Heart right ventricle (tissue), 16 donors: ENCODE measurements at places on chromosomes 3 and 15. TPM values are rescaled to one million over a fixed set of nuclear protein-coding genes. Genes with fewer than 3 reads are reported as not detected.

The ZBTB47 gene
- 52.2 TPM for polyA plus RNA-seq

The NOX5 gene
- polyA plus RNA-seq, result 0.37 TPM

The NPAP1 gene
- polyA plus RNA-seq, result under 0.01 TPM

The SLC15A2 gene
- 0.45 TPM for polyA plus RNA-seq

The MST1R gene
- 1.7 TPM for polyA plus RNA-seq

The SAMD7 gene
- polyA plus RNA-seq, result not detected

The CMTM8 gene
- 8.3 TPM for polyA plus RNA-seq

The PARP9 gene
- polyA plus RNA-seq, result 18.1 TPM

The MUC20 gene
- polyA plus RNA-seq, result 0.36 TPM

The DUOXA2 gene
- polyA plus RNA-seq, result not detected

GRCh38 chr3:168709073-168709472, 613.3 kb upstream of the GOLIM4 start:
- no peak overlapping the region for H3K4me3 ChIP-seq
- H3K27me3 ChIP-seq, result no peaks in the 10 kb centered on the region
- DNase-seq, result no peak

GRCh38 chr3:29227307-29227706, 53.6 kb upstream of the RBMS3 start:
- no peak overlapping the region for H3K27ac ChIP-seq
- H3K4me3 ChIP-seq, result no peak overlapping the region
- no peak for DNase-seq
- no peaks in the 10 kb centered on the region for H3K36me3 ChIP-seq
- no peaks in the 10 kb centered on the region for H3K27me3 ChIP-seq

- H3K4me3 ChIP-seq, result no peak overlapping the region
- peaks cover 3% of the 10 kb centered on the region for H3K27me3 ChIP-seq
- H3K4me1 ChIP-seq, result no peaks in the 10 kb centered on the region
- no peaks in the 10 kb centered on the region for H3K36me3 ChIP-seq
- DNase-seq, result no peak
Measured at GRCh38 chr15:98408231-98408630, 240.1 kb upstream of the IGF1R start.

GRCh38 chr15:43277231-43277823, 10.6 kb upstream of the TGM5 start:
- no peaks in the 10 kb centered on the region for H3K4me1 ChIP-seq
- no peak for DNase-seq
- H3K27me3 ChIP-seq, result peaks cover 18% of the 10 kb centered on the region
- H3K27ac ChIP-seq, result no peak overlapping the region

GRCh38 chr15:100769043-100769974, 110.3 kb upstream of the ALDH1A3 start:
- peaks cover 4% of the 10 kb centered on the region for H3K27me3 ChIP-seq
- no peaks in the 10 kb centered on the region for H3K36me3 ChIP-seq
- no peak for DNase-seq
- no peak overlapping the region for H3K27ac ChIP-seq
- no peaks in the 10 kb centered on the region for H3K4me1 ChIP-seq

GRCh38 chr3:183988216-183988790, 29.4 kb downstream of the ABCC5 start:
- H3K4me1 ChIP-seq, result no peaks in the 10 kb centered on the region
- H3K36me3 ChIP-seq, result peaks cover 61% of the 10 kb centered on the region
- no peaks in the 10 kb centered on the region for H3K27me3 ChIP-seq
- H3K27ac ChIP-seq, result no peak overlapping the region
- DNase-seq, result no peak

GRCh38 chr3:7875925-7876324, 625.7 kb upstream of the LMCD1 start:
- no peak overlapping the region for H3K4me3 ChIP-seq
- H3K27me3 ChIP-seq, result no peaks in the 10 kb centered on the region
- no peaks in the 10 kb centered on the region for H3K4me1 ChIP-seq
- no peak for DNase-seq

DNA sequence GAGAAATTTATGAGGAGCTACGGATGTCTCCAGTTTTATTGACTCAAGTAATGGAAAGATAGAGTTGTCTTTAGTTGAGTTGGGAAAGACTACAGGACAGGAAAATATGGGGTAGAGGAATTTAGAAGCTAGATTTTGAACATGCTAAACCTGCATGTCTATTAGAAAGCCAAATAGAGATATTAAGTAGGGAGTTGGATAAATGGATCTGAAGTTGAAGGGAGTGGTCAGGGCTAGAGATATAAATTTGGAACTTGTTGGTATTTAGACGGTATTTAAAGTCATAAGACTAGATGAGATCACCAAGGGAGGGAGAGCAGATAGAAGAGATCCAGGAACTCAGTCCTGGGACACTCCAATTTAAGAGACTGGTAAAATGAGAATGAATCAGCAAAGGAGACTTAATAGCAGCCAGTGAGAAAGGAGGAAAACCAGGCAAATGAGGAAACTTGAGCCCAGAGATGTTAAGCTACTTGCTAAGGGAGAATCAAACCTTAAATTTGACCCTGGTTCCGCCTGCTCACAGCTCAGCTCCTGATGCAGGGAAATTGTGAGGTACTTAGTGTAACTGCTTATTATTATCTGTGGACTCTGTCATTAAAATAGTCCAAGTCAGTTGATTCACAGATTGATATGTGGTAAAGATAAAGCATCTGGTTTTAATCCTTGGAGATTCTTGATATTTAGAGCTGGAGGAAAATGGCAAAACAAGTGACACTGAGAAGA, 35.8 kb downstream of the ABI3BP start:
- no peak overlapping the region for H3K27ac ChIP-seq
- DNase-seq, result no peak
- no peak overlapping the region for H3K4me3 ChIP-seq
- no peaks in the 10 kb centered on the region for H3K36me3 ChIP-seq
- peaks cover 14% of the 10 kb centered on the region for H3K4me1 ChIP-seq

DNA sequence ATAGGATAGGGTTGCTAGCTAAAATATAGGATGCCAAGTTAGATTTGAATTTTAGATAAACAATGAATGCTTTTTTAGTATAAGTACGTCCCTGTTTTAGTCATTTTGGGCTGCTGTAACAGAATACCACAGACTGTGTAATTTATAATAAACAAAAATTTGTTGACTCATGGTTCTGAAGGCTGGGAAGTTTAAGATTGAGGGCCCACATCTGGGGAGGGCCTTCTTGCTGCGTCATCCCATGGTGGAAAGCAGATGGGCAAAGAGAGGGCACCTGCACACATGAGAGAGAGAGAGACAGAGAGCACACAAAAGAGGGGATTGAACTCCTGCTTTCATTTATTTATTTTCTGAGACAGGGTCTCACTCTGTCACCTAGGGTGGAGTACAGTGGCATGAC, 246.5 kb downstream of the EPHB1 start:
- H3K4me1 ChIP-seq, result no peaks in the 10 kb centered on the region
- no peak for DNase-seq
- no peak overlapping the region for H3K4me3 ChIP-seq
- no peak overlapping the region for H3K27ac ChIP-seq
- no peaks in the 10 kb centered on the region for H3K27me3 ChIP-seq
- no peaks in the 10 kb centered on the region for H3K36me3 ChIP-seq

DNA sequence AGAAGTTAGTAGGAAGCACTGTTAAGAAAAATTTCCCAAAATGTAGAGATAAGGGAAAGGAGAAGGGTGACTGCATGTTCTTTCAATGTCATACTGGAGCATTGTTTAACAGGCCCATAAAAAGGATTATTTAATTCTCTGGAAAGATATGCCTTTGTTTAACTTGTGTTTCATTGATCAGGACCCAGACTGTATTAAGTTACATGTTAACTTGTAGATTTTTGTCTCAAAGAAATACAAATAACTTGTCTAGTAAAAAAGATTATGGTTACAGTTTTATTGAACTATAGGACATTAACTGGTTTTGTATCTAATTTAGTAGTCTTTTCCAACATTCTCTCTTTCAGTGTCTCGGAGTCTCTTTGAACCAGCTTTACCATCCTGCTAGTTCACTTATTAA, 49.7 kb upstream of the LMOD3 start:
- no peak overlapping the region for H3K4me3 ChIP-seq
- H3K27me3 ChIP-seq, result no peaks in the 10 kb centered on the region
- DNase-seq, result no peak
- H3K4me1 ChIP-seq, result peaks cover 10% of the 10 kb centered on the region

GRCh38 chr15:69957175-69957574, 140.5 kb downstream of the TLE3 start:
- no peaks in the 10 kb centered on the region for H3K4me1 ChIP-seq
- H3K27ac ChIP-seq, result no peak overlapping the region
- no peak for DNase-seq
- H3K27me3 ChIP-seq, result peaks cover 29% of the 10 kb centered on the region
- no peaks in the 10 kb centered on the region for H3K36me3 ChIP-seq
- H3K4me3 ChIP-seq, result no peak overlapping the region

GRCh38 chr3:116059421-116060096, 385.7 kb downstream of the LSAMP start:
- H3K4me3 ChIP-seq, result no peak overlapping the region
- H3K27me3 ChIP-seq, result no peaks in the 10 kb centered on the region
- no peaks in the 10 kb centered on the region for H3K4me1 ChIP-seq
- H3K36me3 ChIP-seq, result no peaks in the 10 kb centered on the region

GRCh38 chr3:48695393-48695753, 9.7 kb upstream of the NCKIPSD start:
- H3K36me3 ChIP-seq, result peaks cover 83% of the 10 kb centered on the region
- H3K4me3 ChIP-seq, result peak overlapping the region; percentile 50
- DNase-seq, result peak; percentile 62
- peak overlapping the region; percentile 86 for H3K27ac ChIP-seq

DNA sequence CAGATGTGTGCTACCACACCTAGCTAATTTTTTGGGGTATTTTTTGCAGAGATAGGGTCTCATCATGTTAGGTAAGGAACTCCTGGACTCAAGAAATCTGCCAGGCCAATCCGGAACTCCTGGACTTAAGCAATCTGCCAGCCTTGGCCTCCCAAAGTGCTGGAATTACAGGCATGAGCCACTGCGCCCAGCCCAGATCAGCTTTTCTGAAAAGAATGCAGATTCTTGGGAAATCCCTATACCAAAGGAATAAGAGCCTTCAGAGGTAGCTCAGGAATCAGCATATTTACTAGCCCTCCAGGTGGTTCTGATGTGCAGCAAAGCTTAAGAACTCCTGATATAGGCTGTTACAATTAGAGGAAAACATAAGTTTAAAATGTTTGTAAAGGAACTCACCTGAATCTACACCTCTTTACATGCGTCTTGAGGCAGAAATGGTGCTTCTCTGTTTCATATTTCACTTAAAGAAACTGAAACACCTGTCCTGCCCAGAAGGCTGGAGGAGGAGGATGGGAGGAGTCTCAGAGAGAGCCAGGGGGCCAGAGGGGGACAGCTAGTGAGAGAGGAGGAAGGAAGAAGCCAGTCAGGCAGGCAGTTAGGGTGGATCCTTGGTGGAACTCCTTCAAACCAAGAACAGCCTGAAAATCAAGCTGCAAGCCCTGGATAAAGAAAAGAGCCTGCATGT, at the start of gene XCR1:
Gene XCR1 (minus strand): TSS at position 463 of the 685 bp plus-strand sequence. CDS start 5,536 bp downstream, outside the sequence.
- DNase-seq, result no peak
- no peak within 1 kb of the TSS for H3K27ac ChIP-seq
- no peak within 1 kb of the TSS for H3K4me3 ChIP-seq
- no peaks in the 10 kb centered on the region for H3K4me1 ChIP-seq
- no peaks in the 10 kb centered on the region for H3K27me3 ChIP-seq
- H3K36me3 ChIP-seq, result no peaks in the 10 kb centered on the region

DNA sequence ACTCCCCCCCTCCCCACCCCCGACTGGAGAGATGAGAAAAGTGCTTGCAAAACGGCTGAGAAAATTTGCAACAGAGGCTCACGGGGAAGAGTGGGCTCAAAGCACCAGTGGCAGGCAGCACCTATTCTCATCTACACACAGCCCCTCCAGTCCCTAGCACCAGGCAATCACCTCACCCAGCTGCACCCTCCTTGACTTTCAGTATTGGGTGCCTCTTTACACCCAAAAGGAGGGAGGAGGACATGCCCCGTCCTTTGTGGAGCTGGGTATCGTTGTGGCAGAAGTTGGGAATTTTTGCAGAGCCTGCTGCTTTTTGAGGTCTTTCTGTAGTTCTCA, 182.8 kb upstream of the TOPAZ1 start:
- no peak overlapping the region for H3K4me3 ChIP-seq
- H3K27ac ChIP-seq, result no peak overlapping the region
- no peaks in the 10 kb centered on the region for H3K4me1 ChIP-seq

GRCh38 chr3:101036213-101036618, 43.0 kb upstream of the ABI3BP start:
- no peak overlapping the region for H3K27ac ChIP-seq
- H3K27me3 ChIP-seq, result no peaks in the 10 kb centered on the region
- no peak for DNase-seq
- H3K4me3 ChIP-seq, result no peak overlapping the region
- peaks cover 17% of the 10 kb centered on the region for H3K4me1 ChIP-seq

- H3K36me3 ChIP-seq, result no peaks in the 10 kb centered on the region
- no peak overlapping the region for H3K4me3 ChIP-seq
- H3K27ac ChIP-seq, result no peak overlapping the region
- no peak for DNase-seq
- H3K27me3 ChIP-seq, result no peaks in the 10 kb centered on the region
Measured at GRCh38 chr3:176051766-176052165, 1145.5 kb downstream of the TBL1XR1 start.

DNA sequence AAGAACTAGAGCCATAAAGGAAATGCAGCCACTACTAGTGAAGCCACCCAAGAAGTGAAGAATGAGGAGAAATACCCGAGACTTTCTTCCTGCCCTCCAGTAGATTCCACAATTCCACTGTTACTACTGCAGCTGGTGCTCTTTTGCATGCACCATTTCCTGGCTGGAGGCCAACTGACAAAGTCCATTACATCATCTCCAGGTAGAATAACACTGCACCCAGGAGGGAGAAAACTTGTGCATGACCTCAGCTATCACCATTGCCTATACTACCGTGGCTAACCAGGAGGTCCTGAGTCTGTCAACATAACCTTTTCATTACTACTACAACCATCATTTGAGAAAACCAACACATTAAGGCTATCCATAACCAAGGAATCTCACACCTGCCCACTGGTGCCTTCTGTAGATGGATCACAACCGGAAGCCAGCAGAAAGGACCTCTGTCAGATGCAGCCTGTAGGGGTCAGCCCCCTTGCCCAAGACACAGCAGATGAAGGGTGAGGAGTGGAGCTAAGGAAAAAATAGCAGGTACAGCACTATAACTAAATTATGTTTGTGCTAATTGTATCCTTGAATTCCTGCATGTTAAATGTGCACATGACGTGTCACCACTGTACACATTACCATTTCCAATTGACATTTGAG, 200.8 kb upstream of the C2CD4B start:
- H3K4me3 ChIP-seq, result no peak overlapping the region
- no peaks in the 10 kb centered on the region for H3K27me3 ChIP-seq
- H3K27ac ChIP-seq, result no peak overlapping the region
- no peaks in the 10 kb centered on the region for H3K4me1 ChIP-seq
- no peak for DNase-seq

- H3K36me3 ChIP-seq, result no peaks in the 10 kb centered on the region
- no peaks in the 10 kb centered on the region for H3K27me3 ChIP-seq
- no peak overlapping the region for H3K27ac ChIP-seq
Measured at GRCh38 chr3:17032407-17033034, 147.8 kb downstream of the PLCL2 start.

GRCh38 chr3:181701096-181701495, 10.6 kb upstream of the SOX2 start:
- DNase-seq, result no peak
- no peaks in the 10 kb centered on the region for H3K36me3 ChIP-seq
- H3K27ac ChIP-seq, result no peak overlapping the region
- H3K4me1 ChIP-seq, result peaks cover 5% of the 10 kb centered on the region
- H3K27me3 ChIP-seq, result peaks cover 98% of the 10 kb centered on the region

- no peaks in the 10 kb centered on the region for H3K27me3 ChIP-seq
- no peak overlapping the region for H3K4me3 ChIP-seq
- no peaks in the 10 kb centered on the region for H3K36me3 ChIP-seq
- no peak for DNase-seq
Measured at GRCh38 chr15:26731965-26732364, 40.9 kb downstream of the GABRB3 start.

GRCh38 chr15:31236184-31237042, 90.2 kb upstream of the KLF13 start:
- H3K27me3 ChIP-seq, result no peaks in the 10 kb centered on the region
- DNase-seq, result peak; percentile 74
- H3K27ac ChIP-seq, result peak overlapping the region; percentile 85
- H3K4me3 ChIP-seq, result no peak overlapping the region
- H3K4me1 ChIP-seq, result peaks cover 50% of the 10 kb centered on the region
